ENCODE measurements at places on chromosomes 12 and 14.

DNA sequence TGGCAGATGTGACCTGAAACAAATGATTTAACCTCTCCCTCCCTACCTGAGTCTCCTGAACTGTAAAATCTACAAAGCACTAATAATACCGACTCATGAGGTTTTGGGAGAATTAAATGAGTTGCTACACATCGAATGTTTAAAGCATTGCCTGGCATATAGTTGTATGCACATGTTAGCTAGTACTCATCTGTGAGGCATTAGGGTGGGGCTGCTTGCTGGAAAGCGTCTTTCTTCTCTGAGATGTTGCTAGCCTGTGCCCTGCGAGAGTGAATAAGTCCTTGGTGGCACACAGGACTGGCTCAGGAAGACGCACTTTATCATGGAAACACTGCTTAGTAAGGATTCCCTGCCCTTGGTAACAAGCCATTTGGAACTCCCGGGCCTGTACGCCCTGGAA, 6.1 kb downstream of the RAPGEF3 start:
- no peak for DNase-seq

GRCh38 chr14:99175331-99176155, 96.5 kb downstream of the BCL11B start:
- no peak for DNase-seq

DNA sequence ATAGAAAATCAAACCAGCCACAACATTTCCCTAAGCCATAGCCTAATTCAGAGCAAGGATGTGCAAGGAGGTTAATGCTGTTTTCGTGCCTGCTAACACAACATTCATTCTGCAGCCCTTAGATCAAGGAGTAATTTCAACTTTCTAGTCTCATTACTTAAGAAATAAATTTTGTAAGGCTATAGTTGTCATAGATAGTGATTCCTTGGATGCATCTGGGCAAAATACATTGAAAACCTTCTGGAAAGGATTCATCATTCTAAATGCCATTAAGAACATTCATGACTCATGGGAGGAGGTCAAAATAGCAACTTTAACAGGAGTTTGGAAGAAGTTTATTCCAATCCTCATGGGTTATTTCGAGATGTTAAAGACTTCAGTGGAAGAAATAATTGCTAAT, 283.2 kb downstream of the RPAP3 start:
- DNase-seq, result no peak

DNA sequence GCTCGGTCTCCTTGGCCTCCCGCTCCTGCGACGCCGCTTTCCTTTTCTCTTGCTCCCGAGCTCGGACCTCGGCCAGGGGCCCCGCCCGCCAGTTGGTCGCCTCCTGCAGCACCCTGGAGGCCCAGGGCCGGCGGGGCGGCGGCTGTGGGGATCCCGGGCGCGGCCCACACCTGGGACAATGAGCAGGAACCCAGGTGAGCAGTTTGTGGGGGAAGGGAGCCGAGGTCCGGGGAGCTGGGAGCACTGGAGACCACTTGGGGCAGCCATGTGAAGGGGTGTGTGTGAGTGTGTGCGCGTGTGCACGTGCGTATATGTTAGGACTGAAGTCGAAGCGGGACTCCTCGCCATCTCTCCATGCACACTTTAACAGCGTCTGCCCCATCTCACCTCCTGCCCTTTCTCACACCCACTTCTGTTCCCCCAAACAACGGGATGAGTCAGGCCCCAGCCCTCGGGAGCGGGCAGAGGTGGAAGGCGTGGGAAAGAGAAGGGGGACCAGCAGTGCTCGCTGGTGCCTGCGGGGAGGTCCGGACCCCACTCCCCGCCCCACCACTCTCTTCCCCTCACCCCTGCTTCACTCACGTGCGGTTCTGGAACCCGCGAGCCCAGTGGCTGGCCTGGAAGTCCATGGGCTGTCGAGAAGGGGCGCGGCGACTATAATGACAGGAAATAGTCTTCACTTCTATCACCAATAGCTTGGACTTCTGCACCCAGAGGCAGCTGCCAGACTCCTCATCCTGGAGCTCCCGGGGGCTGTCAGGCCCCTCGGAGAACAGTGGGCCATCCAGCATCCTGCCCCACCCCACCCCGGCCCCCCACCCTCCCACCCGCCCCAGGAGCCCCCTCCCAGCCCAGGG, 450 bp downstream of the DDN start:
- no peak for DNase-seq

GRCh38 chr12:106586803-106587684, 4.2 kb downstream of the RFX4 start:
- DNase-seq, result no peak

DNA sequence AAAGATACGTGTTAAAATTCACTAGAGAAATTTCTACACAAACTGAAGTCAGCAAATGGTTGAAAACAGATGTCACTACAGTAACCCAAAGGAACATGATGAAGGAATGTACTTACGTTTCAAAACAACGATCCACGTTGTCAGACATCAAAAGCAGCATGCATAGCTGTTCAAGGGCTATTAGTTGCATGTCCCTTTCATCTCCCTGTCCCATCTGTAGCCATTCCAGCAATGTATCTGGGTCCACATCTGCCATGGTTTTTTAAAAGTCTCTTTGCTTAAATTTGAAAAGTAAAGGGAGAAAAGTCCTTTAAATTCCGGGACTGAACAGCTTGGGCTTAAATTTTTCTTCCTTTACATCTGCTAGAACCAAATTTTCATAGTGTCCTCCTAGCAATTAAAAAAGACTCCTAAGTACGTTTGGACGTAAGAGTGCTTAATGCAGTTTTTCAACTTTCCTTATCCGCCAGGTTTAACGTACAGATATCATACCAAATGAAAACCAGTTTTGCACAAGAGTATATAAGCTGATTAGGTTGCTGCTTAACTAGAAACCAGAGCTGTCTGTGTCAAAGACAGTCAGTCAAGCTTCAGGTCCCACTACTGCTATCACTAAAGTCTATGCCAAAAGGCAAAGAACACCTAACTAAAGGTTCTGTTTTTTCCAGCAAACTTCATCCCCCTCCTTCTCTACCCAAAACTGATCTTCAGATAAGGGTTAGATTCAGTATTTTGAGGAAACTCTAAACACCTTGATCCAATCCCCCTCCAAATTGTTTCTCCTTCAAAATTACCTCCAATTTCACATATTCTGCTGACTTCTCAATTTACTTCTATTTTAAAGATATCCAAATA, 1.7 kb downstream of the HECTD1 start:
- DNase-seq, result no peak
